ENCODE measurements at places on chromosomes 13 and 19.

- no peak for DNase-seq
These were observed 2.4 kb downstream of the PIK3R2 start for GRCh38 chr19:18155095-18156087.

DNA sequence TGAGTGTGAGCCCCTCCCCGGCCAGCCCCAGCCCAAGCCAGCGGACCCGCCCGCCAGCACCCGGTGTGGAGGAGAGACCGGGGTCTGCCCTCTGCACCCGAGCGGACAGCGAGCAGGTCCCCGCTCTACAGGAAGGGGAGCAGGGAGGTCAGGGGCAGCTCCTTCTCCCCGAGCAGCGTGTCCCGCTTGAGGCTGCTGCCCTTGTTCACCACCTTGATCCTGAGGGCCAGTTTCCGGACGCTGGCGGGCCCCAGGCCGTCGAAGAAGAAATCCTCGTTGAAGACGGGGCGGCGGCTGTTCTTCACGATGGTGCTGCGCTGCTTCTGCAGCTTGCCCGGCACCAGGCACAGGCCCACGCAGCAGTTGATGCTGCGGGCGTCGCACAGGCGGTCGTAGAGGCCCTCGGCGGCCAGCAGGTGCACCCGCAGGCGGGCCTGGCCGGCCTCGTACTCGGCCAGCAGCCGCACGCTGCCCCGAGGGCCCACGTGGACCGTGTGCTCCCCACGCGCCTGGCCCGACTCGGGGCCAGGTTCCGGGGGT, 1.9 kb downstream of the C2CD4C start:
- DNase-seq: no peak

DNA sequence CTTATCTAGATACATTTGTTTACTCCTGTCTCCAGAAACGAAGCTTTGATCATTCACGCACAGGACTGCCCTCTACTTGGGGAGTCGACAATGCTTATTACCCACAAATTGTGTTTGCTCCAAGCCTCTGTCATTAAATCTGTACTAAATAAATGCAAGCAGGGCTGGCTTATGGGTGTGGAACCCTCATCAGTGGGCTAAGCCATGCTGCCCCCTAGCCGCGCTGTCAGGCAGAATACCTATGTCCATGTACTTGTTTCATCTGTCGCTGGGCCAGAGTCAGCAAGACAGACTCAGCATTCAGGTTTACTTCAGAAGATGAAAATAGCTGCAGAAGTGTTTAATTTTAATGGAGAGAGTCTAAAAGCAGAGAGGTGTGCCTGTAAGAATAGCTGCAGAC, 110.0 kb upstream of the PRR20A start:
- no peak for DNase-seq

DNA sequence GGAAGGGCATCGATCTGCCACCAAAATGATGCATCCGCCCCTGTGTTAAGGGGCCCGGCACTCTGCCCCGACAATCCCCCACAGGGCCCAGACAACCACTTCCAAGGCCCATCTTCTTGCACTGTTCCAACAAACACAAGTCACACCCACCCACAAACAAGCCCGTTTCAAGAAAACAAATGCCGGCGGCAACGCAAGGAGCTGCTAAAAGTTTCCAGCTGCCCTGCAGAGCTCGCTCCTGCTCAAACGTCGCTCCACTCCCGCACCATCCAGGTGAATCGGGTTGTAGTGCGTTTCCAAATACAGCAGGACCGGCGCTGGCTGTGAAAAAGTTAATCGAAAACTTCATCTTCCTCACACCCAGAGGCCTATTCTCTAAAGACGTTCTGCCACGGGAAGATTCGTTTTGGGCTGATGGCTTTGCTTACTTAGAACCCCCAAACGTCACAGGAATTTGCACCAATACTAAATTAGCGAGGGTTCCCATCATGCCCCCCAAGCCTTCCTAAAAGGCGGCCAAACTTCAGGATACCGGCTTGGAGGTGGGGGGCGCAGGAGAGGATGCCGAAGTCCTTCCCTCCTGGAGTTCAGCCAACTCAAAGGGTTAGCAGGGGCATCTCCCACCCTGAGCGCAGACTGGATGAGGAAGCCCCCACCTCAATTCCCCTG, 107.4 kb upstream of the DOCK9 start:
- DNase-seq: peak; percentile 24

- no peak for DNase-seq
These were observed 408.0 kb downstream of the DIAPH3 start for GRCh38 chr13:59755632-59756290.

DNA sequence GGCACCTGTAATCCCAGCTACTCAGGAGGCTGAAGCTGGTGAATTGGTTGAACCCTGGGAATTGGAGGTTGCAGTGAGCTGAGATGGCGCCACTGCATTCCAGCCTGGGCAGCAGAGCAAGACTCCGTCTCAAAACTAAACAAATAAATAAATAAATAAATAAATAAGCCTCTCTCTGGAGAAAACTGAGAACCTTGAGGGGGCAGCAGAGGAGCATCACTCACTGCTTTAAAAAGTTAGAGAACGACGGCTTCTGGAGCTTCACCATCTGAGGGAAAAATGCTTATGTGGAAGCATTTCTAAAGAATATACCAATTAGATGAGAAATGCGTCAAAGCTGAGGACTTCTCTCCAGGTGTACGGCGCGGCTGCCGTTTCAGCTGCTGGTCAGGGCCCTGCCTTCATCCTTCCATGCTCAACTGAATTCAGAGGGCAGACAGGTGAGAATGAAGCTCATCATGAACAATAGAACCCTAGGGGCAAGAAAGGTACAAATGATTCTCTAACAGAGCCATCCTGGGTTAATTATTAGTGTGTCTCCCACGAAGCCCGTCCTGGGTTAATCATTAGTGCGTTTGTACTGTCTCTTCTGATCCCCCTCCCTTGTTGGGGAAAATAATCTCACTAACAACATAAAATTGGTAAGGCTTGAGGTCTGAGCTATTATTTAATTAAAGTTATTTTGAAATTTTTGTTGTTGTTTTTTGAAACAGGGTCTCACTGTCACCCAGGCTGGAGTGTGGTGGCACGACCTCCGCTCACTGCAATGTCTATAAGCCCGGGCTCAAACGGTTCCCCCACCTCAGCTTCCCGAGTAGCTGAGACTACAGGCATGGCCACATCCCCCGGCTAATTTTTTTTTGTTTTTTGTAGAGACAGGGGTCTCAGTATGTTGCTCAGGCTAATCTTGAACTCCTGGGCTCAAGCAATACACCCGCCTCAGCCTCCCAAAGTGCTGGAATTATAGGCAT, 80.1 kb downstream of the IPO5 start:
- no peak for DNase-seq

DNA sequence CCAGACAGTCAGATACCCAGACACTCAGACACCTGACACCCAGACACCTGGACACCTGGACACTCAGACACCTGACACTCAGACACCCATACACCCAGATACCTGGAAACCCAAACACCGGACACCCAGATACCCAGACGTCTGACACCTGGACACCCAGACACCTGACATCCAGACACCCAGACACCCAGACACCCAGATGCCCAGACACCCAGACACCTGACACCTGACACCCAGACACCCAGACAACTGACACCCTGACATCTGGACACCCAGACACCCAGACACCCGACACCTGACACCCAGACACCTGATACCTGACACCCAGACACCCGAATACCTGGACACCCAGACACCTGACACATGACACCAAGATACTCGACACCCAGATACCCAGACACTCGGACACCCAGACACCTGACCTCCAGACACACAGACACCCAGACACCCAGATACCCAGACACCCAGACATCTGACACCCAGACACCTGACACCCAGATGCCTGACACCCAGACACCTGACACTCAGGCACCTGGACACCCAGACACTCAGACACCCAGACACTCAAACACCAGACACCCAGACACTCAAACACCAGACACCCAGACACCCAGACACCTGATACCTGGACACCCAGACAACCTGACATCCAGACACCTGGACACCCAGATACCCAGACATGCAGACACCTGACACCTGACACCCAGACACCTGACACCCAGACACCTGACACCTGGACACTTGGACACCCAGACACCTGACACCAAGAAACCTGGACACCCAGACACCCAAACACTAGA, 19.1 kb downstream of the C19orf12 start:
- DNase-seq: no peak

DNA sequence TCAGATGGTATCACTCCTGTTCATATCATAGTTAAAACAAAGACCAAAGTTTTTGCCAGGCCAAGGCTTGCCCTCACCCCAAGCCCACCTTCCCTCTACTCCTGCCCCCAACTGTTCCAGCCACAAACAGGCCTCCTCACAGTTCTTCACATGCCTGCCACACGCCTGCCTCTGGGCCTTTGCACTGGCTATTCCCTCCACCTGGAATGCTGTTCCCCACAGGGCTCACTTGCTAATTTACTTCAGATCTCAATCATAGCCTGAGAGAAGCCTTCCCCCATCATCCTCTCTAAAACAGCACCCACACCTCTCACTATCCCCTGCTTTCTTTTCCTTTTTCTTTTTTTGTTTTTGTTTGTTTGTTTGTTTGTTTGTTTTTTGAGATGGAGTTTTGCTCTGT, 4.9 kb upstream of the AXL start:
- DNase-seq: no peak

All from CD8-positive, alpha-beta memory T cell (primary cell).